ENCODE measurements at places on chromosomes 16 and 17.
A peak's percentile ranks its signal among the peaks of the same experiment; 100 is the strongest.

- DNase-seq = no peak
These were observed 4.8 kb upstream of the MT1X start for GRCh38 chr16:56677474-56677873.

GRCh38 chr17:37174205-37174604 is 201.6 kb upstream of the C17orf78 start:
- DNase-seq = peak; percentile 16

GRCh38 chr17:57817299-57817698 is 32.5 kb downstream of the MRPS23 start:
- DNase-seq = no peak

DNA sequence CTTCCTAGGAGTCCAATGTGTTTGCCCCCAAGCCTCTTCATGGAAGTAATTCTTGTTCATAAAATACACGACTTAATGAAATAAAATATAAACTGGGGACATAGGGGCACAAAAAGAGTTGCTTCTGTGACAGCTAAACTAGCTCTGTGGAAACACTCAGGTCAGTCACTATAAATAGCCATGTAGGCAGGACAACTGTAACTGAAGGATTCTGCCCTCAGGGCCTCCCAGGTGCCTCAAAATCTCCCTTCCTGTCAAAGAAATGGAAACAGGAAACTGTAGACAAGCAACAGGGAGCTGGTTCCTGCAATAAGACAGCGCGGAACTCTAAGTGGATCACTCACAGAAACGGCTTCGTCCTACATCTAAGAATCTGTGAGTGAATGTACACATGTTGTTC is 178.1 kb upstream of the ZFHX3 start:
- DNase-seq = no peak

- no peak for DNase-seq
These were observed 3.6 kb downstream of the GPS1 start for GRCh38 chr17:82055023-82055964.

GRCh38 chr17:81593105-81593871 is 41.1 kb upstream of the FAAP100 start:
- no peak for DNase-seq

GRCh38 chr16:51500306-51500705 is 349.2 kb upstream of the SALL1 start:
- no peak for DNase-seq

GRCh38 chr16:72199761-72200337 is 27.9 kb upstream of the PMFBP1 start:
- no peak for DNase-seq

DNA sequence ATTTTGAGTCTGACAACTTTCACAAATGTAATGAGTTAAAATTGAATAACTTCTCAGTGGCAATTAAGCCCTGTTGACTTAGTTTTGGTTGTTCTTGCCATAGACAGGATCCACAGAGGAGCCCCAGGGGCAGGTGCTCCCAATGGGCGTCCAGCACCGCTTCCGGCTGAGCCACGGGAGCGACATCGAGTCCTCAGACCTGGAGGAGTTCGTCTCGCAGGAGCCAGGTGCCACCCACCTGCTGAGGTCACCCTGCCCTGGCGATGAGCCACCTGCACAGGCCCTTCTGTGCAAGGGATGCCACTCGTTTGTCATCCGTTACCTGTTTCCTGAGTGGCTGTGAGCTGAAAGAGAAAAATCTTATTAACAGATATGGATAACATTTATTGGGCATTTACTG is 10.7 kb downstream of the CCDC40 start:
- DNase-seq = no peak

DNA sequence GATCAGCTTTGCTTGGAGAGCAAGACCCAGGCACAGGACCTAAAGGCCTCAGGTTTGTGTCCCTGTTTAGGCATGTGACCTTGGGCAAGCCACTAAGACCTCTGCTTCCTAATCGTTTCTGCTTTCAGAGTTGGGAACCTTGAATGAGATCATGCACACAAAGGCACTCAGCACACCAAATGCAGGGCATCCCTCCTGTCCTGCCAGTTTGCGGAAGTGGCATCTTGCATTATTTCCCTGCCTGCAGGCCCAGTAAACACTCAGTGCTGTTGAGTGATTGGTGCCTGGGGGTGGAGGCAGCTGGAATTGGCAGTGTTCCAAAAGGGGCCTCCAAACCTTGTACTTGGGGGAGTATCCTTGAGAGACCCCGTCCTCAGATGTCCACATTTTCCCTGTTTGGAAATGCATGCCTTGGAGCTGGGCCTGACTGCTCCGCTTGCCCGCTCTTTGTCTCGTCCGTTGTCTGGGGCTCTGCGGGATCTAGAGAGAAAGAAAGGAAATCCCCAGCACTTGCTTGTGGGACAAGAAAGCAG is 28.7 kb downstream of the MRM1 start:
- DNase-seq = no peak

DNA sequence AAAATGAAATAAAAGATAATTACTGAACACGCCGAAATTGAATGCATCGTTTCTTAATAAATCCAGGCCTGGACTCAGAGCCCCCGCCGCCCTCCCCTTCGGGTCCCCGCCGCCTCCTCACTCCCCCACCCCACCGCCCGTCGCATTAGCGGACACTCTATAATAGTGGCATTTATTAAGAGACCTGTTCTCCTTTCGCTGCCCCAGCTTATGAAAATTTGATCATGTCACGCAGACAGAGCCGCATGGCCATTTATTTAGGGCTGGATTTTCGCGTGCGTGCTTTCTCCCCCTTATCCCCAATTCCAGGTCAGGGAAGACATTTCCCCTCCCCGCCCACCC is 6.3 kb upstream of the HOXB2 start:
- DNase-seq = no peak

- DNase-seq = no peak
These were observed 17.5 kb upstream of the MT4 start for GRCh38 chr16:56547120-56547948.

DNA sequence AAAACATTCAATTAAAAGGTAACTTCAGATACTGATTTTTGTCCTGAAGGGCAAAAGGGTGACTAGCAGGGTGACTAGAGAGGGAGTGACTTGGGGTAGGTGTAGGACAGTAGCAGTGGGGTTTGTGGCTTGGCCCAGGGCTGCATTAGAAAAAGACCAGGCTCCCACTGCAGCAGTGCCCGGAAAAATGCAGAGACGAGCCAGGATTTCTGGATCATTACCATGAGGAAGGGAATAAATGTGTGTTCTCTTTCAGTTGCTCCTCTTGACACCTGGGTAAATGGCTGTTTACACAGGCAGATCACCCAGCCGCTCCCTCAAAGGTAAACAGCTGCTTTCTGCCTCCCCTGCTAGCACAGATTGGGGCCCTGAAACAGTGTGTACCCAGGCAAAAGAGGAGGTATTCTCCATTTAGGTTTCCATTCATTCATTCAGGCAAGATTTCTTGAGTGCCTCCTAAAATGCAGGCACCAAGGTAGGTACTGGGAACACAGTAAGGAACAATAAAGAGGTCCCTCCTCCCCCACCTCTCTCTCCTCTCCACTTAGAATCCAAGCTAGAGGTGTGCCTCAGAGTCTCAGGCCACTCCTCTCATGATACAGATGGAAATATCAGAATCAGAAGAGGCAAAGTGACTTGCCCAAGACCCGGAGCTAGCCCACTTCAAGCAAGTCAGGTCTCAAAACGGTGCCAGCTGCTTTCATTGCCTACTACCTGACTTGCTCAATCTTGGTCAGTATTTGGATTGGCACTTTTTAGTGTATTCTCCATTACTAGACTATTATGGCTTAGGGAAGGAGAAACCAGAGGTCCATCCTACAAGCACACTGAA is 15.2 kb upstream of the TOX3 start:
- DNase-seq = no peak

DNA sequence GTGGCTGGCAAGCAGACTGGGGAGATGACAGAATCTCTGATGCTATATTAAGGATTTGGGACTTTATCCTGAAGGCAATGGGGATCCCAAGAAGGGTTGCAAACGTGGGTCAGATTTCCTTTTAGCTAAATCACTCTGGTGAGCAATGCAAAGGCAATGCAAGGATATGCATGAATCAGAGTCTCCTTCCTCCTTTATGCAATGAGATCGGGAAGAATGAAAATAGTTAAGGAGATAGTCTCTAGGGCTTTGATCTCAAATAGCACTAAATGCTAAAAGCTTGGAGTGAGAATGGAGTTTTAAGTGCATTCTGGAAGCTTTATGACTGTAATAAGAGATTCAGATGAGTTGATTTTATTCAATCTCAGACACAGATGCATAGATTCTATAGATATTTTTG is 27.2 kb upstream of the SHISA9 start:
- DNase-seq = no peak

- DNase-seq = no peak
These were observed 235.4 kb upstream of the DYNLRB2 start for GRCh38 chr16:80305410-80305809.

DNA sequence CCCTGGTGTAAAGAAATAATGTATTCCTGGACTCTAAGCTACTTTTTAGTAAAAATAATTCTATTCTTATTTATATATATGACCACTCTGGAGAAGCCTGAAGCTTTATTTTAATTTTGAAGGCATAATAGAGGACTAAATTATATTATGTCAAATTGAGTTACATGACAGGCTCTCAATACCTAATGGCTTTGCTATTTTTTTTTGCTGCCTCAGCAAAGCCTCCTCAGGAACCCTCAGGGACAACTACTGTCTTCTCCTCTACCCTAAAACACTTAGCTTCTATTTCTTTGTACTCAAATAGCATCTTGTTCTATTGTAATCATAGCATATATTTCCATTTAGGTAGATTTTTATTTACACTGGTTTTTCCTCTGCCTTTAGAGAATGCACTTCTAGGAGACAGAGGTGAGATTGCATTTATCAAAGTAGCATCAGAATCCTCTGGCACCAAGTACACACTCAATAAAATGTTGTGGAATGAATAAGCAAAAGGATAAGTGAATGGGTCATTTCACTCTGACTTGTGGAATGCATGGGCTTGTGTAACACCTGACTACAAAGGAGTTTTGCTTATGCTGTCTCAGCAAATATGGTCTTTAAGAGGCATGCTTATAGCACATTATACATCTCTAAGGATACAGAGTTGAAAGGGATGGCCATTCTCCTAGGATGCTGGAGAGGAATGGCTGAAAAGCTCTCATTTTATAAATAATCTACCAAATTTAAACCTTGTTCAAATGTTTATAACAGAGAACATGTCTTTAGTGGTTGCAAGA is 605.2 kb downstream of the KCNJ2 start:
- DNase-seq = no peak

- peak; percentile 22 for DNase-seq
These were observed 797 bp upstream of the RAB11FIP3 start for GRCh38 chr16:424623-425081.

DNA sequence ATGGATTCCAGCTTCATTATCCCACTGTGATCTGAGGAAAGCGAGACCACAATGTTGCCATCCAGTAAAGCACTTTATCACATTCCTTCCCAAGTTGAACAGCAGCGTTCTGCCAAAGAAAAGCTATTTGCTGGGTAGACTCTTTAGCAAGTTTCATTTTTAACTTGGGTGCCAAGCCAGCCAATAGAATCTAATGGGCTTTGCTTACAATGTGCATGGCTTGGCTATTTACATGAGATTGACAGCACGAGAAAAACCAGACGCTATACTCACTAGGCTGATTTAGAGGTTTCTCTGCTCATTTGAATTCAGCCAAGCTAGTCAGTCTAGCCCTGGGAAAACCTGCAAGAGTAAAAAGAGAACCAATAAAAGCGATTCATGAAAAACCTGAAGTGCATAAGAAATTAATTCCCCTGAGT is 108.9 kb downstream of the CDH13 start:
- no peak for DNase-seq

DNA sequence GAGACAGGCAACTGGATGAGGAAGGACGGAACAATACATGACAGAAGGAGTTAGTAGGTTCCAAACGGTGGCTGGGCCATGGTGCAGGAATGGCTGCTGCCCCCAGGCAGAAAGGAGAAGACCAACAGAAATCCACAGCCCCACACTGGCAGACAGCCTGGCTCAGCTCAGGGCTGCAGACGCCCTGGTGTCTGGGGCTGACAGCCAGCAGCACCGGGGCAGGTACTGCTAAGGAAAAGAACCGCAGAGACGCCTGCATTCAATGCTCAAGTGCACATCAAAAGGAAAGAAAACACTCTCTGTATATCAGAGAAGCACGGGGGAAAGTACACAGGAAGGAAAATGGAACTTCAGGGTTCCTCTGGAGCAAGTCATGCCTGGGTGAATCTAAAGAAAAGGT is 53.4 kb downstream of the GAS7 start:
- DNase-seq = no peak

DNA sequence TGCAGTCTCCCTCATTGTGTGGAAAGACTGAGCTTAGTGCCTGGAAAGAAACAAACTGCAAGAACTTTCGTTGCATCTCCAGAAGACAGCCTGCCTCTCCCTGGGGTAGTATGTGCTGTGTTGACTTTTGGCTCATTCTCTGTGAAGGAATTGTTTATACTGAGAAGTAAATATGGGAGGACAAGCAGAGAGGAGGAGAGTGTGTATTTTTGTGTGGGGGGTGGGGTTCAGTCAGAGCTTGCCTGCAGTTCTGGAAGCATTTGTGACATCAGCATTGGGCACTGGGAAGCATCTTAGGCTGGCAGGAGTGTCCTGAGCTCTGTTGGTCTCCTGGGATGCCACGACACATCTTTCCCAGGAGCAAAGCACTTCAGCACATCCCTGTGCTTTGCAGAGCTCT is 147.9 kb downstream of the HS3ST3B1 start:
- no peak for DNase-seq

DNA sequence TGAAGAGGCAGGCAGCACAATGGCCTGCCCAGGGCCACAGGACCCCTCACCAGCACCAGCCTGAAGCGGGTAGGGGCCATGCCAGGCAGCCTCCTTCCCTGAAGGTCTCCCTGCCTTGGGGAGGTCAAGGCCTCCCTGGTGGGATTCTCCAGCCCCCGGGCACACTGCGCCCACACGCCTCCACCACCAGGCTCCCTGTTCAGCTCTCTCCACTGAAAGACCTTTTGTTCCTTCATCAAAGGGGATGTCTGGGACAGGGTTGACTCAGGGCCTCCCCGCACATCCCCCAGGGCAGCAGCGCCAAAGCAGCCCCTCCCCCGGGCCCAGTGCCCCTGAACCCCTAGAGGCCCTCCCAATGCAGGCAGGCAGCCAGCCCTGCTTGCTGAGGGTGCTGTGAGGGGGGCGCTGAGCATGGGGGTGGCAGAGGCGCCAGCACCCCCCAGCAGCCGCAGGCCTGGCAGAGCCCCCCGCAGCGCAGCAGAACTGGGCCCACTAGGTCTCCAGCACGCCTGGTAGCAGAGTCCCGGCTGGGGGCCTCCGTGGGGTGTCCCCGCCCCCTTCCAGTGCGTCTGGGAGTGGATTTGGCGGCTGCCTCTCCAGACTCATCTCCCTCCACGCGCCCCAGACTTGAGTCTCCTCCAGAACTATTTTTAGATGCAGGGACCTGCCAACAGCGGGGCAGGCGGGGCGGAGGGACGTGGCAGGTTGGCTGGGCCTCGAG is 13.1 kb downstream of the BCAR1 start:
- no peak for DNase-seq
